Activated T-helper 1 cell treated with anti-CD3 and anti-CD28 coated beads, Interleukin-12 subunit alpha, Interleukin-12 subunit beta, Interleukin-2, Interleukin-4 antibody, amounts not matched to agents 30 ng/mL and 10 ng/mL and 1 ng/mL, durations not matched to agents 14 hours and 24 hours and 36 hours (primary cell): ENCODE measurements at places on chromosomes 7 and 10. TPM values are rescaled to one million over a fixed set of nuclear protein-coding genes. Genes with fewer than 3 reads are reported as not detected.
A peak's percentile ranks its signal among the peaks of the same experiment; 100 is the strongest.

- H3K36me3 ChIP-seq: no peaks in the 10 kb centered on the region
- DNase-seq: no peak
- no peak overlapping the region for H3K4me3 ChIP-seq
- peaks cover 2% of the 10 kb centered on the region for H3K27me3 ChIP-seq
These were observed 145.7 kb downstream of the CYP26A1 start for GRCh38 chr10:93219347-93219746.

DNA sequence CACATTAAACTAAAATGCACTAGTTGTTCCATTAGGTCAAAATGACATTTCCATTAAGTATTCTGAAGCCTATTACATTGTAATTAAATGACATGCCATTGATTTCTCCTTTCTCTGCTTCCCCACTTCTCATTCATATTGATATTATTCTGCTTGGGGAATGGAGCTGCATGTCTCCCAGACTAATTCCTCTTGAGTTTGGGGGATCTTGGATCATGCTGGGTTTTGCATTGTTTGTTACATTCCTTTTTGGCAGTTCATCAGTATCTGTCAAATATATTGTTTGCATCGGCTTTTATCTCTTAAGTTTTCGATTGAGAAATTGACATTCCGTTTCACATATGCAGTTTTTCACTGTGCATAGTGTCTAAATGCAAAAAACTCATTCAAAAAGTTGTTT, 65.1 kb upstream of the CYP26C1 start:
- H3K27me3 ChIP-seq: no peaks in the 10 kb centered on the region
- H3K27ac ChIP-seq: no peak overlapping the region
- peaks cover 6% of the 10 kb centered on the region for H3K4me1 ChIP-seq
- no peaks in the 10 kb centered on the region for H3K36me3 ChIP-seq
- no peak for DNase-seq

- DNase-seq: no peak
- no peaks in the 10 kb centered on the region for H3K36me3 ChIP-seq
- H3K4me3 ChIP-seq: no peak overlapping the region
- no peaks in the 10 kb centered on the region for H3K4me1 ChIP-seq
- H3K27me3 ChIP-seq: peaks cover 12% of the 10 kb centered on the region
These were observed 12.6 kb downstream of the MYPN start for GRCh38 chr10:68121852-68122251.

DNA sequence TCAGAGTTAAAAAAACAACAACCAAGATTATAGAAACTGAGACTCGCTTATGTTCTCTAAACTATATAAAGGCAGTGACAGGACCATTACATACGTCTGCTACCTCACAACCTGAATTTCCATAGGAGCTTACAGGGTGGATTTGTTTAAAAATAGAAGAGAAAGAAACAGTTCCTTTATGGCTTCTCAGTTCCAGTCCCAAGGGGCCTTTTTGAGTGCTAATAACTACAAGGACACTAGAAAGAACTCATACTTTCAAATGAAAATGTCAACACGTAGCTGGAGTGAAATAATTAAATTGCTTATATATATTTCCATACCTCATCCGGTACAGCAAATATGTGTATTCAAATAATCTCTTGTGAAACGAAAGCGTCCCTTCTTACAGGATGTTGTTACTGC, 19.7 kb downstream of the TSPAN12 start:
- no peak for DNase-seq
- H3K4me3 ChIP-seq: no peak overlapping the region
- no peaks in the 10 kb centered on the region for H3K4me1 ChIP-seq
- H3K27me3 ChIP-seq: no peaks in the 10 kb centered on the region
- H3K27ac ChIP-seq: no peak overlapping the region
- no peaks in the 10 kb centered on the region for H3K36me3 ChIP-seq

DNA sequence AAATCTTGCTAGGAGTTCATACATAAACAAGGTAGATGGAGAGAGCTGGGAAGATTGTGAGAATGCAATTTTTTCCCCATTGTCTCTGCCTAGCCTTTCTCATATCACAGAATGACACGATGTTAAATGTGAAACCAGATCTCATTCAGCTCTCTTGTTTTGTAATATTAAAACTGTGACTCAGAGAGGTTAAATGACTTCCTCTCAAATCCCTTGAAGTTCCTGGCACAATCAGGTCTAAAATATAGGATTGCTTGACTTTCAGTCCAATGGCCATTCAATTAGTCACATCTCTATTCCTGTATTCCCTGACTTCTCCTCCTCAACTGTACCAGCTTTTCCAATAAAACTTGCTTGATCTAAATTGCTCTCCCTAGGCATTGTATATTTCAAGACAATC, 3.1 kb downstream of the ANKRD22 start:
- peaks cover 28% of the 10 kb centered on the region for H3K4me1 ChIP-seq
- H3K27me3 ChIP-seq: peaks cover 4% of the 10 kb centered on the region
- H3K36me3 ChIP-seq: no peaks in the 10 kb centered on the region
- H3K27ac ChIP-seq: peak overlapping the region; percentile 45
- no peak for DNase-seq

Gene MYOZ1
- not detected in 2 replicates for total RNA-seq

GRCh38 chr7:30757342-30757692, 5.4 kb downstream of the INMT start:
- no peak overlapping the region for H3K27ac ChIP-seq
- H3K4me1 ChIP-seq: no peaks in the 10 kb centered on the region
- no peaks in the 10 kb centered on the region for H3K36me3 ChIP-seq
- H3K27me3 ChIP-seq: peaks cover 16% of the 10 kb centered on the region
- no peak for DNase-seq
- no peak overlapping the region for H3K4me3 ChIP-seq

DNA sequence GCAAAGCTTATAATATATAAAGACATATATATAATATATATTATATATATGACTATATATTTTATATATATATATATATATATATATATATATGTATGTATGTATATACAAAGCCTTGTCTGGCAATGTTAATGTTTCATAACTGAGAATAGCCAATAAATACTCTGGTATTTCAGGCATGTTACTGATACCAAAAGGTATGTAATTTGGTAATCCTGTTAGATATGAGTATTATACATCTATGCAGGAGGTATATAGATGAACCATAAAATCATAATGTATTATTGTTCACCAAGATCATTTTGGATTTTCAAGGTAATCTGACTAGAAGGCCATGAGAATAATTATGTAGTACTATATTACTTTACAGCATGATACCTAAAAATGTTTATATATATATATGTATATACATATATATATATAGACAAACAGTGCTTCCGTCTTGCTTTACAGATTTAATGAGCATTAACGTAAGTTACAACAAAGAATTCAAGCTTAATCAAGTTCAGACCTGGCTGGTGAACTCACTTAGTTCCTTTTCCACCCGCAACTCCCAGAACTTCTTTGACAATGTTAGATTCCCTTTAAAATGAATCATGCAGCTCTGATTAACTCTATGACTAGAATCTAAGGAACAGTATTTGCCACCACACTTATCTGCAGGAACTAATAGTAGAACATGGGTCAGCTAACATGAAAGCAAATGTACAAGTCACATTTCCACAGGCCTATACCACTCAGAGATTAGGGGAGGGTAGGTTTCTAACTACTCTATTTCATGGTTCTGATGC, 82.7 kb downstream of the SLC25A13 start:
- peaks cover 7% of the 10 kb centered on the region for H3K4me1 ChIP-seq
- peaks cover 2% of the 10 kb centered on the region for H3K36me3 ChIP-seq
- H3K27me3 ChIP-seq: no peaks in the 10 kb centered on the region
- no peak overlapping the region for H3K27ac ChIP-seq

GRCh38 chr10:26525586-26525985, 87.4 kb downstream of the APBB1IP start:
- H3K4me3 ChIP-seq: no peak overlapping the region
- no peaks in the 10 kb centered on the region for H3K27me3 ChIP-seq
- H3K4me1 ChIP-seq: peaks cover 18% of the 10 kb centered on the region
- peaks cover 39% of the 10 kb centered on the region for H3K36me3 ChIP-seq
- DNase-seq: no peak
- peak overlapping the region; percentile 58 for H3K27ac ChIP-seq

DNA sequence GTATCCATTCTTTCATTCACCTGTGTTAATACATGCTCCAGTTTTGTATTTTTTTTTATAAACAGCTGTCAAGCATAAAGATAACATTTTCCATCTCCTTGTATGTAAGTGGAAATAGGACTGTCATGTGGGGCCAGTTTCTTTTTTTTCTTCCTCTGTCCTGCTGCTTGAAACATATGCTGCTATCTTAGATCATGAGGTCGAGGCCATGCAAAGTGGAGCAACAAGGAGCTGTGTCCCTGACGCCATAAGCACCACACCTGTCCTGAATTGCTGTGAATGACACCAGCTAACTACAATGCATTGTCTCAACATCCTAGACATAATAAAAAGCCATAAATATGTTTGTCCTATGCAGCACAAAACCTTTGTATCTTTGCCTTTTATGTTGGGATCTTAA, 37.7 kb upstream of the SLC26A4 start:
- H3K27me3 ChIP-seq: no peaks in the 10 kb centered on the region
- peaks cover 7% of the 10 kb centered on the region for H3K36me3 ChIP-seq
- H3K27ac ChIP-seq: no peak overlapping the region
- no peak for DNase-seq
- no peak overlapping the region for H3K4me3 ChIP-seq

GRCh38 chr7:151754142-151754590, 122.7 kb downstream of the PRKAG2 start:
- no peak overlapping the region for H3K27ac ChIP-seq
- peaks cover 14% of the 10 kb centered on the region for H3K4me1 ChIP-seq
- no peak overlapping the region for H3K4me3 ChIP-seq
- DNase-seq: no peak
- peaks cover 4% of the 10 kb centered on the region for H3K27me3 ChIP-seq
- no peaks in the 10 kb centered on the region for H3K36me3 ChIP-seq

- peaks cover 8% of the 10 kb centered on the region for H3K27me3 ChIP-seq
- no peaks in the 10 kb centered on the region for H3K36me3 ChIP-seq
- no peak overlapping the region for H3K27ac ChIP-seq
- no peak overlapping the region for H3K4me3 ChIP-seq
These were observed 15.5 kb upstream of the ICA1 start for GRCh38 chr7:8277394-8277982.

DNA sequence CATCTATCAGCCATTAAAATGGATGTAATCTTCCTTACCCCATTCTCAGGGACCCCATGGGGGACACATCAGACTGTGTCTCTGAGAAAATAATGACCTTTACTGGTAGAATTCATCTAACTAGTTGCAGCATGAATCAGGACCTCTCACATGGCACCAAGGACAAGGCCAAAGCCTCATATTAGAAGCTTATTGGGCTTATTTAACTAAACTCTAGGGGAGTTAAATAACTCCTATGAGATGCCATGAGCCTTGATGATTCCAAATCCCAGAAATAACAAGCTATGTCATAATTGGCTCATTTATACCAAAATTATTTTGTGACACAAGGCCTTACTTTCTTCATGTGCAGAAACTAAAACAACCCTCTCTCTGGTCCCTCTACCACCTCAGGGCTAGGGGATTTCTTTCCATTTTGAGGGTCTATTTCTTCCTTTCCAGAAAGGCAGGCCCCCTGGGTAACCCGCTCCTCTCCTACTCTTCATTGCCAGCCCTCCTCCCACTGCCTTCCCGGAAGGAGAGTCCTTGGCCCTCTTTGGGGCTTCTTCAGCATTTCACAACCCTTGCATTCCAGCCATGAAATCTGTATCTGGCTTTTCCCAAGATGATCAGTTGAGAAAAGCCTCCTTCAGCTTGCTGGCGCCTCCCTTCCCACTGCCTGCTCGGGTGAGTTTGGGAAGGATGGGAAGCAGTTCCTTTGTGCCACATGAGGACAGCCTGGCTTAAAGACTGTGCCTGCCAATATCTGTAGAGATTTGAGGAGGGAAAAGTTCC, 41.8 kb upstream of the TRIM8 start:
- no peak for DNase-seq
- H3K4me3 ChIP-seq: no peak overlapping the region
- H3K27ac ChIP-seq: no peak overlapping the region
- H3K4me1 ChIP-seq: peaks cover 5% of the 10 kb centered on the region
- no peaks in the 10 kb centered on the region for H3K27me3 ChIP-seq

DNA sequence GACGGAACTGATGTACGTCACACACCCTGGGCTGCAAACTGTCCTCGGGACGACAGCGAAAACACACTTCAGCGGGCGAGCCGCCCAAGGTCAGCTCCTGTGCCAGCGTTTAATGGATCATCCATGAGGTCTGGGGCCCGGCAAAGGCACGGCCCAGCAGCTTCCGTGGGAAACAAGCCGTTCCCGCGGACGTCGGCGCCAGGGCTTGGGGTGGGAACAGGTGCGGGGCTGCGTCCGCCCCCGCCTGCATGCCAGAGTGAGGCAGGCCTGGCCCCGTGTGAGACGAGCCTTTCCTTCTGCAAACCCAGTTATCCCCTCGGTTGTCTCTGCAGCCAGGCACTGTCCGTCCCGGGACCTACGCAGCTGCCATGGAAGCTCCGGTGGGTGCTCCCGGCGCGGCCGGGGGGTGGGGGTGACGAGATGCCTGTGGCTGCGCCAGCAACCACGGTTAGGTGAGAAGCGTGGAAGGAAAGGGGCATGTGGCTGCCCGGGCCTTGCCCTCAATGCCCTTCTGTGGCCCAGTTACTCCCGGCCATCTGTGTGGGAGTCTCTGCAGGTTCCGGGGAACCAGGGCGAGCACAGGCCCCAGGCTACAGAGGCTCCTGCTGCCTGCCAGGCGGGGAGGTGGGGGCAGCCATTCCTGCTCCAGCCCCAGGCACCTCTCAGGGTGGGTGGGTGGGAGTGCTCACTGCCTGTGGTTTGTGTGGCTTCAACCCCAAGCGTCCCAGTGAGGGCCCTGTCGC, 42.2 kb upstream of the PDGFA start:
- H3K27me3 ChIP-seq: no peaks in the 10 kb centered on the region
- no peak overlapping the region for H3K27ac ChIP-seq
- no peaks in the 10 kb centered on the region for H3K36me3 ChIP-seq
- no peak for DNase-seq
- peaks cover 4% of the 10 kb centered on the region for H3K4me1 ChIP-seq
- no peak overlapping the region for H3K4me3 ChIP-seq

DNA sequence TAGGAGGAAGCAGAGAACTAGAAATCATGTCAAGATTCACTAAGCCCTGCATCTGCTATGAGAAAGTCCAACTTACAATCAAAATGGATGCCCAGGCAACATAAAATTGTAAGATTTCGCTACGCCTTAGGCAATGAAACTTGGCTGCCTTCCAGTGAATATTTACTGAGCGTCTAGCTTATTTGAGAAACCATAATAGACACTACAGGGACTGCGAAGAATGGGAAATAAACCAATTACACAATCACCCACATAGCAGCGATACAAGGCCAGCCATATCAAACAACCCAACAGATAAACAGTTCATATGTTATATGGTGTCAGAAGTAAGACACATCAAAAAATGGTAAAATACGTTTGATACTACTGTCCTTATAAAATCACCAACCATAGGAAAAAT, 545.0 kb upstream of the C7orf33 start:
- H3K36me3 ChIP-seq: no peaks in the 10 kb centered on the region
- H3K4me1 ChIP-seq: no peaks in the 10 kb centered on the region
- no peak overlapping the region for H3K27ac ChIP-seq
- DNase-seq: no peak
- no peak overlapping the region for H3K4me3 ChIP-seq
- H3K27me3 ChIP-seq: no peaks in the 10 kb centered on the region

GRCh38 chr7:1611708-1612241, 41.9 kb upstream of the PSMG3 start:
- H3K27me3 ChIP-seq: peaks cover 4% of the 10 kb centered on the region
- no peak for DNase-seq
- no peak overlapping the region for H3K4me3 ChIP-seq
- H3K27ac ChIP-seq: no peak overlapping the region
- no peaks in the 10 kb centered on the region for H3K36me3 ChIP-seq

- H3K4me1 ChIP-seq: peaks cover 27% of the 10 kb centered on the region
- no peak for DNase-seq
- peaks cover 2% of the 10 kb centered on the region for H3K36me3 ChIP-seq
- peak overlapping the region; percentile 96 for H3K4me3 ChIP-seq
- H3K27ac ChIP-seq: peak overlapping the region; percentile 36
These were observed 655 bp downstream of the LMTK2 start for GRCh38 chr7:98107313-98107721.

GRCh38 chr7:44062180-44062902, 3.0 kb downstream of the PGAM2 start:
- peaks cover 27% of the 10 kb centered on the region for H3K36me3 ChIP-seq
- no peak overlapping the region for H3K4me3 ChIP-seq
- H3K27me3 ChIP-seq: no peaks in the 10 kb centered on the region
- DNase-seq: no peak
